ENCODE measurements at places on chromosomes 5 and 9.

DNA sequence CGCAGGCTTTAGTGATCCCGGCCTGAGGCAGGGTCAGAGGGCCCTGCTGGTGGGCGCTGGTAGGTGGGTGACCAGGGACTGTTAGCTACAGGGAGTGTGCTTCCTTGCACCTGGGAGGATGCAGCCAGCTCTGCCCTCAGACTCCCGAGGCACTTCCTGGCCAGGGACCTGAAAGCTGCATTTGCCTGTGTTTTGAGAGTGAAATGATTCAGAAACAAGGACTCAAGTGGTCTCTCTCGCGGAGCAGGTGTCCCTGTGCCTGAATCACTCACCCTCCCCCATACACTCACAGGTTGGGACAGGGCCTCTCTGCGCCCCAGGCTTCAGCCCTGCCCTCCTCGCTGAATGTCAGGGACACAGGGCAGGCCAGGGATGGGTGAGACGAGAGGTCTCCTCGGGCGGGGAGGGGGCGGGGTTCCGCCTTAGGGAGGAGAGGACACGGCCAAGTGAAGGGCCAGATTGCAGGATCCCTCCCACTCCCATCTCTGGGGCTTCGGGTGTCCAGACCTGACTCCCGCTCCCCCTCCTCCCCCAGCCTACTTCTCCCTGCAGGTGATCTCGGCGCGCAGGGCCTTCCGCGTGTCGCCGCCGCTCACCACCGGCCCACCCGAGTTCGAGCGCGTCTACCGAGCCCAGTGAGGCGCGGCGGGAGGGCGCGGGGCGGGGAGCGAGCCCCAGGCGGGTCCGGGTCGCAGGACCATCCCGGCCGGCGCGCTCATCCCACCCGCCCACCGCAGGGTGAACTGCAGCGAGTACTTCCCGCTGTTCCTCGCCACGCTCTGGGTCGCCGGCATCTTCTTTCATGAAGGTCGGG lies 1.5 kb downstream of the LTC4S start:
- DNase-seq, result no peak

DNA sequence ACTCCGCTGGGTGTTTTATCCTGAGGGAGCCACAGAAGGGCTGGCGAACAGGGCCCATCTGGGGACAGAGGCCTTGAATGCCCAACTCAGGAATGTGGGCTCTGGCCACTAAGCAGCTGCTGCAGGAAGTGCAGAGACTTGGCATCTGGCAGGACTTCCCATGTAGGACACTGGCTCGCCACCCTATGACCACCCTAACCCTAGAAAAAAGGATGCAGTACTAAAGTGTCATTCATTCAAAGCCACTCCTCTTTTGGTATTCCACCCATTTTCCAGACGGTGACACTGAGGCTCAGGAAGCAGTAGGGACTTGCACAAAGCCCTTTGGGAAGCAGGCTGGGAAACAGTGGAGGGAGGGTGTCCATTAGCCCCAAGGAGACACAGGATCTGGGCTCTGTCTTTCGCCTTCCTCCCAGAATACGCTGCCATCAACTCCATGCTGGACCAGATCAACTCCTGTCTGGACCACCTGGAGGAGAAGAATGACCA lies 3.0 kb downstream of the BBLN start:
- no peak for DNase-seq

- DNase-seq, result peak; percentile 70
Measured at GRCh38 chr9:112793213-112793810, 42.8 kb downstream of the SNX30 start.

DNA sequence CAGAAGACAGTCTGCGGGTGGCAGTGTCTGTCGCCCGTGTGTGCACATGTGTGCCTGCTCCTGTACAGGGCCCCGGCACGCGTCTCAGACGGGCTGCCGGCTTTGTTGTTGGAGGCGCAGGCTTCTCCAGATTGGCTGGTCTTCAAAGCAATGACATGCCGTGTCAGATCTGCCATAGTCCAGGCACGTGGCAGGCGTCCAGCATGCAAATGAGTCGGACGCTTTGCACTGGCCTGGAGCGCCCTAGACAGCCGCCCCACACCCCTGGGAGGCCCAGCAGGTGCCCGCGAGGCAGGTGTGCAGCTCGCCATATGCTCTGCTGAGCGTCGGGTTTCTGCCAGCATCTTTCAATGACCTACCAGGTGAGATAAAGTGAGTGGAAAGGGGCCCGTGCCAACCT lies 71.5 kb downstream of the GADD45G start:
- no peak for DNase-seq

- no peak for DNase-seq
Measured at GRCh38 chr9:130639124-130639765, 25.1 kb upstream of the PRDM12 start.

Measured in ACHN (cell line).